ENCODE measurements at places on chromosomes 2 and 18. TPM values are rescaled to one million over a fixed set of nuclear protein-coding genes. Genes with fewer than 3 reads are reported as not detected.

CFC1 gene
- total RNA-seq, result not detected

PDE1A gene
- 3.2 TPM for total RNA-seq

APLF gene
- 10.5 TPM for total RNA-seq

TEKT4 gene
- not detected for total RNA-seq

PARD6G gene
- total RNA-seq, result 3.1 TPM

PDE11A gene
- total RNA-seq, result under 0.01 TPM

FN1 gene
- 9,792 TPM for total RNA-seq

LIMS4 gene
- not detected for total RNA-seq

SLC23A3 gene
- 1.5 TPM for total RNA-seq

LRATD1 gene
- total RNA-seq, result 1.3 TPM

CACNB4 gene
- 6.4 TPM for total RNA-seq

CLK1 gene
- total RNA-seq, result 39.1 TPM

CHRND gene
- total RNA-seq, result not detected

Measured in hair follicle dermal papilla cell (primary cell).